ENCODE measurements at places on chromosomes 2 and 18.

DNA sequence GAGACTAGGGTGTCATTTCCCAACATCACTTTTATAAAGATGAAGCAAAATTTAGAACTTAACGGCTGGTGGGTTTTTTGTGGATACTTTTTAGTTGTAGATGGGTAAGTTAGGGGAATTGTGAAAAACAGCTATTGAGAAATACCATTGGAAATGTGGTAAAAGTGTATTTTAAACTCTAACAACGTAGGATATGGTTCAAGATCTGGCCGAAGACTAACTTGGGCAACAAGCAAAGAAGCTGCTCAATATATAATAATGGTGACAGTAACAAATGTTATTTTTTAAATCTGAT, 1.6 kb downstream of the DNAH7 start:
- DNase-seq, result no peak

DNA sequence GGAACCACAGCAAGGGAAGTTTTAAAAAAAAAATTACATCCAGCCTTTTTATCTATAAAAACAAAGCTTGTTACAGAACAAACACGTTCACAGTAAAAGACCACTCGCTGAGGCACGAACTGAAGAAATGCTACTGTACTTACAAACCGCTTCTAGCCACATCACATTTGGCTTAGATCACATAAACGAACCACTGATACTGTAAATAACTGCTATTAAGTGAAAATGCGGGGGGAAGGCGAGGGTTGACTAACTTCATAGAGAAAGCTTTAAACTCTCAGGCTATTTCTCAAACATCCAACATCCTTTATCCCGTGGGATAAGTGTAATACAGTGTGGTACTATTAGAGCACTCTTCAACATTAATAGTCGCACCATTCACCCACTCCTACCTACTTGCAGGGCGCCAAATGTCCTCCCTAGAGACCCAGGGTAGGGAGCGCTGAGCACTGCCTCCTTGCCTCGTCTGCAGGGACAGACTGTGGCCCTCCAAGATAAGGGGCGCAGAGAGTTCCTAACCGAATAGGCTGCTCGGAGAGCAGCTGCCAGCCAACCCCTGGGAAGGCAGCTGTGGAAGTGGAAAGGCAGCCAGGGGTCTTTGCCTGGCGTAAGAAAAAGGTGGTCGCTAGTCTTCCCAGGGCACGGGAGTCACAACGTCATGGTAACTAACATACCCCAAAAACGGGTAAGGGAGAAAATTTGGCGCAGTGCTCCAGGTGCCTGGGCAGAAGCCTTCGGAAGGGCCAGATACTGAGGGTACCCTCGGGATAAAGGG, 854 bp downstream of the GPR155 start:
- no peak for DNase-seq

DNA sequence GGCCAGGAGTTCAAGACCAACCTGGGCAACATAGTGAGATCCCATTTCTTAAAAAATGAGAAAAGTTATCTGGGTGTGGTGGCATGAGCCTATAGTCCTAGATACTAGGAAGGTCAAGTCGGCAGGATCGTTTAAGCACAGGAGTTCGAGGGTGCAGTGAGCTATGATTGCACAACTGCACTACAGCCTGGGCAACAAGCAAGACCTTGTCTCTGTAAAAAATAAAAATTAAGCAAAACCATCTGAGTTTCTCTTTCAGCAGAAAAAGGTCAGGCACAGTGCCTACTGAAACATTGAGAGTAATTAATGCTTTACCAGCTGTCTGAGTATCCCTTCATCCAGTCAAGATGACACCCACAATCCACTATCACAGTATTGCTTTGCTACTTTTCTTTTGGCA, 258.3 kb downstream of the MBD5 start:
- DNase-seq, result no peak

GRCh38 chr2:189673661-189674373, 653 bp upstream of the ANKAR start:
- no peak for DNase-seq

Data from Jurkat, Clone E6-1 (cell line).